ENCODE measurements at places on chromosomes 2 and 18. TPM values are rescaled to one million over a fixed set of nuclear protein-coding genes. Genes with fewer than 3 reads are reported as not detected.

DNA sequence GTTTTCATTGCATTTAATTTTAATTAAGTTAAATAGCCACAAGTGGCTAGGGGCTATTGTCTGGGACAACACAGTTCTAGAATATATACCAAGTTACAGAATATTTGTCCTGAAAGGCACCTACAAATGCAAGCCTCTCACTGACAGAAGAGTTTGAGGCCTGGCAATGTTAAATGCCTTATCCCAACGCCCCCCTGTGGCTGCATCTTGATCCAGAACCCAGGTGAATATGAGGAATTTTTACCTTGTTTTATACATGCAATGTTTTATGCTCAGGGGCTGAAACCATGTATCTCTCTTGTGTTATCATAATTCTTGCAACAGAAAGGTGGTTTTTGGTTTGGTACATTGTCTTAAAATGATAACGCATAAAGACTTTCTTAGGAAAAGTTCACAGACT is 71.8 kb upstream of the SEC11C start:
- DNase-seq: no peak

Gene DSG3
- total RNA-seq: not detected

Gene UGT1A3
- total RNA-seq: not detected

Gene ZSCAN30
- total RNA-seq: 9.8 TPM

Gene ARHGEF4
- 6.3 TPM for total RNA-seq
